NCI-H526 (cell line): ENCODE measurements at places on chromosomes 6 and 20.
A peak's percentile ranks its signal among the peaks of the same experiment; 100 is the strongest.

DNA sequence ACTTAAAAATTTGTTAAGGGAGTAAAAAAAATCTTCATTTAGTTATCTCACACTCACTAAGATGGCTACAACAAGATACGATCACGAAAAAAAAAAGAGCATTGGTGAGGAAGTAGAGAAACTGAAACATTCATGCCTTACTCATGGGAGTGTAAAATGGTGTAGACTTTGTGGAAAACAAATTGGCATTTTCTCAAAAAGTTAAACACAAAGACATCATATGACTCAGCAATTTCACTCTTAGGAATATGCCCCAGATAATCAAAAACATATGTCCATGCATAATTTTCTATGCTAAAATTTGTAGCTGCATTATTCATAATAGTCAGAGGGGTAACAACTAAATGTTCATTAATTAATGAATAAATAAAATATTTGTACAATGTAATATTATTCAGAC is 120.9 kb upstream of the IRAK1BP1 start:
- DNase-seq = no peak

- no peak for DNase-seq
These were observed 19.0 kb downstream of the RNF24 start for GRCh38 chr20:3996399-3996798.

GRCh38 chr6:88881451-88881850 is 82.0 kb downstream of the RNGTT start:
- no peak for DNase-seq

DNA sequence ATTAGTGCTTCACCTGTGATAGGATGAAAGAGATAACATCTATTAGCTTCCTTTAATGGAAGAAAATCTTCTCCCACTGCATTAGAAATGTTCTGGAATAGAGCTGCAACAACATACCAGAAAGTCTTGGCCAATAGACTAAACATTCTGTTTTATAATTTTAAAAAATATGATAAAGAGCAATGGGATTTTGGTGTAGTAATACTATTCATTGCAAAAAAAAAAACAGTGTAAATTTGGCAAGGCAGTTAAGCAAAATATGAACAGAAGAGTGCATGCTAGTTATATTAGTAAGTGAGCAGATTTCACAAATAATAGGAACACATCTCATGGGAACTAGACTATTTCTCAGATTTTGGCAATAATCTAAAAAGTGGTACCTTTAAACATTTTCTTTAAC is 43.3 kb downstream of the SOX4 start:
- DNase-seq = no peak

GRCh38 chr20:46151936-46152335 is 33.8 kb downstream of the CD40 start:
- peak; percentile 47 for DNase-seq

DNA sequence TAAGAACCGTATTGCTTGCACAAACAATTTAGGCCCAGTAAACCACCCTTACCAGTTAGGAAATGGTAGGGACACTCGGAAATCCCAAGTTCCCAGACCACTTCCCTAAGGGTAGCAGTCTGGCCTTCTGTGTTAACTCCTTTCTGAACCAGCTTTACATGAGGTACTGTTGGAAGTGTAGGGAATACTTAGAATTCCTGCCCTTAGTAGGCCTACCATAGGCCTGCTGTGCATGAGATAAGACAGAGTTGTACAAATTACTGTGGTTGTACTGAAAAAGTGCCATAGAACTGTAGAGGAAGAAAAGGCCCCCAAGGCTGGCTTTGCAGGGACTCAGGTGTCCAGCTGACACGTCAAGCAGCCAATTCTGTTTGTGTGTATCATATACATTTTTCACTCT is 11.1 kb downstream of the RPRD1B start:
- no peak for DNase-seq

- DNase-seq = no peak
These were observed 86.1 kb downstream of the FOXC1 start for GRCh38 chr6:1695546-1696462.

GRCh38 chr6:1630771-1631217 is 21.1 kb downstream of the FOXC1 start:
- no peak for DNase-seq

DNA sequence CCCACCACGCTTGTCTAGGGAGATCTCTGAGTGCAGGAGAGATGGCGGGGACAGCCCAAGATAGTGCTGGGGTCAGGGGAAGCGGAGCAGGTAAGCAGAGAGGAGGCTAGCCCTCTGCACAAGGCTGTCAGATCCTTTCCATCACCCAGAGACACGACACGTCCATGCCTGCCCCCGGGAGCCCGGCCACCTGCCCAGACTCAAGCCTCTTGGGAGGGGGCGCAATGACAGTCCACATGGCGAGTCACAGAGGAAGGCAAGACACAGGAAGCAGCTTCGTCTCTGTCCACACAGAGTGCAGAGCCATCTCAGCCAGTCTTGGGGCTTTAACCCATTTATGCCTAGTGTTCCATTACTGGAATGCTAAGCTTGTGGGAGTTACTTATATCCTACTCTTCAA is 78.4 kb downstream of the PREX1 start:
- peak; percentile 27 for DNase-seq

- DNase-seq = peak; percentile 67
These were observed 4.7 kb downstream of the CITED2 start for GRCh38 chr6:139369568-139370282.
